IMR-90 (cell line): ENCODE measurements at places on chromosomes 3 and 15. TPM values are rescaled to one million over a fixed set of nuclear protein-coding genes. Genes with fewer than 3 reads are reported as not detected.
A peak's percentile ranks its signal among the peaks of the same experiment; 100 is the strongest.

GRCh38 chr3:175329373-175329772, 470.2 kb downstream of the NAALADL2 start:
- no peak for DNase-seq

DNA sequence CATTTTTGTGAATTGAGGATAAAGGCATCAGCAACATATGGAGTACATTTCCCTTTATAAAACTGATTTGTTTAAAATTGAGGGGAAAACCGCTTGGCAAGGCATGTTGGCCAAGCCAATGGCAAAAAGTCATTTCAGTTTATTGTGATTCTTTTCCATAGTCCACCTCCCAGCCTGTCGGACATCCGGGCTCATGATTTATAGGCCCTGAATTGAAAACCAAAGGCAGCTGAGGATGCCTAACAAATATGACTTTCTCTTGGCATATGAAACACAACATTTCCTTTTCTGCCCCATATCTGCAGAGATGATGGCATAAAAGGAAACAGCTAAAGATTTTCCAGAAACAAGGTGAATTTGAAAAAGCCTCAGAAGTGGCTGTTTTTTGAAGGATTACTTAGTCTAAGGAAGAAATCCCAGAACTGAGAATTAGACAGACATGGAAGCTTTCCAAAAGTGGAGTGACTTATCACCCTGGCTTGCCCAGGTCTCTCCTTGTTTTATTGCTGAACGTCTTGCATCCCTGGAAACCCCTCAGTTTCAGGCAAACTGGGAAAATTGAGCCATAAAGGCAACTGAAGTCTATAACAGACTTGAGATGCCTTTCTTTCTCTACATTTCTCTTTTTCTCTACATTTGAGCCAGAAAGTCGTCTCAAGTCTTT, 74.0 kb downstream of the COL8A1 start:
- DNase-seq: no peak

GRCh38 chr3:4865714-4866113, 113.5 kb upstream of the BHLHE40 start:
- no peak for DNase-seq

- no peak for DNase-seq
Observed at GRCh38 chr3:128431803-128432300, 34.8 kb downstream of the DNAJB8 start.

DNA sequence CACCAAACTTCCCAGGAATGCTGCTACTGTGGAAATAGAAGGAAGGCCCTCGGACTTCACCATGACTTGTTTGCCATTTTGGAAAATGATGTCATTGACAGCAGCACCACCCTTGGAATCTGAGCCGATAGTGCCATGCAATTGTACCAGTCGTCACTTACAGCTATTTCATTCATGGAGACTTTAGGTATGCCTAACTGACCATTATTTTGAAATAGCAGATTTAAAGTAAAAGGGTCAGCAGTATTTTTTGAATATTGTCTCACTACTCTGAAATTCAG, 66.0 kb upstream of the ARL8B start:
- no peak for DNase-seq

GRCh38 chr3:5059782-5060181, 62.3 kb upstream of the ARL8B start:
- no peak for DNase-seq

- peak; percentile 87 for DNase-seq
Observed at GRCh38 chr3:10370429-10370828, 49.5 kb upstream of the SEC13 start.

GRCh38 chr3:21477541-21478288, 273.3 kb downstream of the ZNF385D start:
- no peak for DNase-seq

GRCh38 chr3:59653405-59654122, 603.7 kb upstream of the CFAP20DC start:
- DNase-seq: no peak

DNA sequence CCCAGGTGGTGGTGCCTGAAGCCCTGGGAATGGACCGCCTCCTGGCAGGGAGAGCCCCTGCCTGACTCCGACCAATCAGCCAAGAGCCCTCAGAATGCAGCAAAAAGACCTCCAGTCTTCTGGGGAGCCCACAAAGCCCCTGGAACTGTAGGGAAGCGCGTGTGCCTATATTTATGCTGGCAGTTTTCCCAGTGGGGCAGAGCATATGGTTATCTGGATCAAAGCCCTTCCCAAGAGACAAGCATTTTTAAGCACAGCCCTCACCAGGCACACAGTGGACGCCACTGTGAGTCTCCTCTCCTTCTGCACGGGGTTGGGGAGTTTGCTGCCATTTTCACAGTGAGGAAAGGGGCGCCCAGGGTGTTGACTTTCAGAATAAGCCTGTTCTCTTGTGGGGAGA, 80.9 kb upstream of the RPL32 start:
- DNase-seq: peak; percentile 15

CCR3 gene
- not detected in 2 replicates for total RNA-seq

ADGRG7 gene
- total RNA-seq: not detected in 2 replicates

ILDR1 gene
- total RNA-seq: not detected in 2 replicates

BHLHE40 gene
- 22.8 and 24.2 TPM in 2 replicates for total RNA-seq
